Uterus (tissue), 4 donors: ENCODE measurements at places on chromosomes 6 and 20.

DNA sequence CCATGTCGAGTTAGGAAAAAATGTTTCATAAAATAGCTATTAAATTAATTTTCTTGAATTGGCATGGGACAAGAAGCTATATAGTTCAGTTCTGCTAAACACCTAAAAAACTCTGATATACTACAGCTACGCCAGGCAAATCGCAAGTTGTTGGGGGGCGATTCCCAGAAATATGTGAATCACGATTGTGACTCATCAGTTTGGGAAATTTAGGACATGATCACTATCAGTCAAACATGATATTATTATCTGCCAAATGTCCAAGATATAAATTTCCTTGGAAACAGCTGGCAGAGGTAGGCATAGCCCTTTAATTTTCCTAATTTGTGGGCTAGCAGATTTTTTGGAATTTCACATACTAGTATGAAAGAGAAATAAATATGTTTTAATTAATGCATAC lies 123.6 kb downstream of the ATXN1 start:
- DNase-seq: no peak

GRCh38 chr6:26561533-26562466 lies 23.6 kb downstream of the HMGN4 start:
- DNase-seq: no peak

GRCh38 chr20:6530779-6531315 lies 236.6 kb upstream of the BMP2 start:
- DNase-seq: no peak

DNA sequence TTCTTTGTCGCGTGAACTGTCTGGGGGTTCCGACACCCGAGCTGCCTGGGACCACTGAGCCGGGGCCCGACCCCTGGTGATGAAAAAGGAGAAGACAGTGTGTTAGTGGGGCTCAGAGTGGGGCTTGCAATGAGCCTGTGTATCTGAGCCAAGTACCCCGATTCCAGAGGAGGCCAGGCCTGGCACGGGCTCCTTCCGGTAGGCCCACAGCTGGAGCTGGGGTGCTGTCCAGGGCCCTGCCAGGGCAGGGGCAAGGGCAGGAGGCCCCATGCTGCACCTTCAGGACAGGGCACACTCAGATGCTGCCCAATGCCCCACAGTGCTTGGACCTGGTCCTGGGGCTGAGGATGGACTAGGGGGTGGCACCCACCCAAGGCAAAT lies 89.4 kb downstream of the TAF4 start:
- DNase-seq: no peak

DNA sequence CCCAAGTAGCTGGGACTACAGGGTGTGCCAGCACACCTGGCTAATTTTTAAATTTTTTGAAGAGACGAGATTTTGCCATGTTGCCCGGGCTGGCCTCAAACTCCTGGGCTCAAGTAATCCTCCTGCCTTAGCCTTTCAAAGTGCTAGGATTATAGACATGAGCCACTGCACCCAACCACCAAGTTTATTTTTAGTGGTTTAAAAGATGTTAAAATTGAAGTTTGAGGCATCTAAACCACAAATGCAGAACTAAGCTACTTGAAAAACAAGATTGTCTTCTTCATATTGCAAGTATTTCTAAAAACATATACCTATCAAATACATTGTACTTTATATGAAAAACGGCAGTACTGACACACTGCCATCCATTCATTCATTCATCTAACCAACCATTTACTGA lies 31.6 kb downstream of the WASF1 start:
- no peak for DNase-seq

DNA sequence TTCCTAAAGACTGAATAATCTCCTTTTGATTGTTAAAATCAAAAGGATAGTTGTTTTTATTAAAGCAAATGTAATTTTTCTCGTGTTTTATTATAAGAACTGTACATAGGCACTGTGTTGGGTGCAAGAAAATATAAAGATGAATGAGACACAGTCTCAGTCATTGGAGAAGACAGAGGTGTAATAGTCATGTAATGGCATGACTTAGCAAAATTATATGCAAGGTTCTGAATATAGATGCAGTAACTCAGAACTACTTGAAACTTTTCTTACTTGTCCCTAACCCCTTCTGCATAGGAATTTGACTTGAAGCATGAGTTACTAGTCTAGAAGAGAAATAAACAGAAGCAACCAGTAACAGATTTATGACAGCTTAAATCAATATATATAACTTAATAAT lies 14.9 kb downstream of the WTAP start:
- no peak for DNase-seq

DNA sequence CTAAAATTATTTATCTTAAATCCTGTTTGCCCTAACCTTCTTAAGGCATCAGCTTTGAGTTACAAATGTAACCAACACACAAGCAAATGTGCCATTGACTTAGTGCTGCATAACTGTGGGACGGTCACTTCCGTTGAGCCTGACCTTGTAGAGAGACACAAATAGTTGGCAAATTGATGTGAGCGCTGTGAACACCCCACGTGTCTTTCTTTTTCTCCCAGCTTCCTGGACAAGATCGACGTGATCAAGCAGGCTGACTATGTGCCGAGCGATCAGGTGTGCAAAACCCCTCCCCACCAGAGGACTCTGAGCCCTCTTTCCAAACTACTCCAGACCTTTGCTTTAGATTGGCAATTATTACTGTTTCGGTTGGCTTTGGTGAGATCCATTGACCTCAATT lies 56.4 kb downstream of the GNAS start:
- no peak for DNase-seq

- no peak for DNase-seq
Observed at GRCh38 chr6:100246206-100246605, 218.5 kb downstream of the SIM1 start.

DNA sequence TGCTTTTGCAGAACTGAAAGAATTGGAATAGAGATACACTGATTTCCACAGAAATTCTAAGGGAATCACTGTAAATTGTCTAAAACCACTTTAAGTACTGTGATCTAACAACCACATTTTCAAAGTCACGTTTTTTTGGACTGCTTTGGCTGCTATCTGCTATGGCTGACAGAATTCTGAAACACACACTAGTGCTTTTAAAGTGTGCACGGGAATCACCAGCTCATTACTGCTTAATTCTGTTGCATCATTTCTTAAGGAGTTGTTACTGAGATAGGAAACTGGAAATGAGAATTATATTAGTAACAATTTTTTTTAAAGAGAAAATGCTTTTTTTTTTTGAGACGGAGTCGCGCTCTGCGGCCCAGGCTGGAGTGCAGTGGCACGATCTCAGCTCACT lies 716.5 kb upstream of the NRSN1 start:
- no peak for DNase-seq

- no peak for DNase-seq
Observed at GRCh38 chr6:52522655-52523054, 54.2 kb downstream of the TRAM2 start.

GRCh38 chr20:45098103-45098773 lies 2.7 kb downstream of the KCNS1 start:
- DNase-seq: no peak

DNA sequence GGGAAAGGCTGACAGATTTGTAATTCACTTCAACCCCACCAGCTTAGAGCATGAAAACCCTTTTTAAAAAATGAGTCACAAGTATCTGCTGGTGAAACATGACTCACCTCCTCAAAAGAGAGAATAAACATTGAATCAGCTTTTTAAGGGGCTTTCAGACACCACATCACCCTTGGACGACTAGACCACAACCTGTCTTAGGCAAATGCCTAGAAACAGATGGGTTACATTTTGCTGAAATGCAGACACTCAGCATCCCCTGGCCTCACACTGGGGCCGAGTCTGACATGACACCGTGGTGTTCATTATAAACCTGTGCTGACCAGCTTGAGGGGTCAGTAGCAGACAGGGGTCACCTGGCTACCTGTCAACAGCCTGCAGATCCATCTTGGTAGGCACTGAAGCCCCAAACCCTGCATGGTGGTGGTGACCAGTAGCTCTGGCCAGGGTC lies 175.3 kb upstream of the CST7 start:
- DNase-seq: no peak

DNA sequence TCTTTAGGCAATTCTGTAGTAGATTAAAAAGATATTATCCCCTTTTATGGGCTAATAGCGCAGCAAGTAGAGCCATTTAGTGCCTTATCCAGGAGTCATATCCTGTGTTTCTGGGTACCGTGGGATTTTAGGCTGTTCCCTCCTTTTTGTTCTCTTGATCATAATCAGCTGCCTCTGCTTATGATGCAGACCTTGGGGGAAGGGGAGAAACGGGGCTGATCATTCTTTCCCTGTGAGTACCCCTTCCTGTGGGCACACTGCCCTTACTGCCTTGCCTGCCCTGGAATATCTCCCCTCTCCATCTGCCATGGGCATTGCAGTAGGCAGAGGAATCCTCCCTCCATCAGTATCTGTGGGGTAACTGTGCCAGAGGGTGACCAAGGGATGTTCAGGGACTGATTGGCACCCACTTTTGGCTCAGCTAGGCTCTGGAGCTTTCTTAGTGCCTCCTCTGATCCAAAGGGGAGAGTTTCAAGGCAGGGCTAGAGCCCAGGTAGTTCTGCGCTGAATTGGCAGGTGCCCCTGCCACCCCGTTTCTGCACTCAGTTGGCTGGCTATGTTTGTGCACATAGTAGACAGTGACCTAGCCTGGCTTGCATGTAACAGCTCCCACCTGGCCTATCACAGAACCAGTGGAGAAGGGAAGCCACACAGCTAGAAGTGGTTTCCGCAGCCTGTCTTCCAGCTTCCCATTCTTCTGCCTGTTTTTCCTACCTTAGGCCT lies 103.3 kb downstream of the FIG4 start:
- no peak for DNase-seq

- DNase-seq: no peak
Observed at GRCh38 chr6:143810745-143811144, 32.4 kb upstream of the LTV1 start.

- no peak for DNase-seq
Observed at GRCh38 chr20:23119456-23120216, 33.5 kb upstream of the CD93 start.

GRCh38 chr6:12170351-12171092 lies 119.6 kb upstream of the EDN1 start:
- no peak for DNase-seq

DNA sequence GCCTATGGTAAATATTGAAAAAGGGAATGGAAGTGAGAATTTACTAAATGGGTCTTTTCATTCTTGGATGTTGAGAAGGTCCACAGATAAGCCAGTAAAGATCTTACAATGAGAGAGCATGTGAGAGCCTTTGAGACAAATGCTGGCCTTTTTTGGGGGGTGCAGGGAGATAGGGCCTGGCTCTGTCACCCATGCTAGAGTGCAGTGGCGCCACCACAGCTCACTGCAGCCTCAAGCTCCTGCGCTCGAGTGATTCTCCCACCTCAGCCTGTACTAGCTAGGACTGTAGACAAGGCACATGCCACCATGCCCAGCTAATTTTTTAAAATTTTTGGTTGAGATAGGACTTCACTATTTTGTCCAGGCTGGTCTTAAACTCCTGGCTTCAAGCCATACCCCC lies 63.2 kb upstream of the TMEM181 start:
- no peak for DNase-seq

- no peak for DNase-seq
Observed at GRCh38 chr6:142707255-142707654, 237.7 kb downstream of the HIVEP2 start.

- no peak for DNase-seq
Observed at GRCh38 chr6:159886270-159886669, 4.5 kb upstream of the MAS1 start.

DNA sequence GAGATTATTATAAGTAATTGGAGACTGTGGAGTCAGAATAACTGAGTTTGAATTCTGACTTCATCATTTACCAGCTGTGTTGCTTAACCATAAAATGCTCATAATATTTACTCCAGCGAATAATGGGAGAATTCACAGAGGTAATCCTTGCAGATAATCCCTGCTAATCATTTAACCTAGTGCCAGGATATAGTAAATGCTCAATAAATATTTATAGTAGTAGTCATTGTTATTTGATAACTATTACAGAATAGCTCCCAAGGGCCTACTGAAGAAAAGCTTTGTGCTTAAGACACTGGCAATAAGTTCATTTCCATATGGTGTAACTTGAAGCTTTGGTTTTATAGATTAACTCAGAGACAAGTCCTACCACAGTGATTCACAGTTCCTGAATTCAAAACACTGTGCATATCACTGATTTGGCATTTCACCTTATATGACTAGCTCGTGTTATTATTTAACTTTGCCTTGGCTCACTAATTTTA lies 208.8 kb upstream of the PLCB4 start:
- DNase-seq: no peak

DNA sequence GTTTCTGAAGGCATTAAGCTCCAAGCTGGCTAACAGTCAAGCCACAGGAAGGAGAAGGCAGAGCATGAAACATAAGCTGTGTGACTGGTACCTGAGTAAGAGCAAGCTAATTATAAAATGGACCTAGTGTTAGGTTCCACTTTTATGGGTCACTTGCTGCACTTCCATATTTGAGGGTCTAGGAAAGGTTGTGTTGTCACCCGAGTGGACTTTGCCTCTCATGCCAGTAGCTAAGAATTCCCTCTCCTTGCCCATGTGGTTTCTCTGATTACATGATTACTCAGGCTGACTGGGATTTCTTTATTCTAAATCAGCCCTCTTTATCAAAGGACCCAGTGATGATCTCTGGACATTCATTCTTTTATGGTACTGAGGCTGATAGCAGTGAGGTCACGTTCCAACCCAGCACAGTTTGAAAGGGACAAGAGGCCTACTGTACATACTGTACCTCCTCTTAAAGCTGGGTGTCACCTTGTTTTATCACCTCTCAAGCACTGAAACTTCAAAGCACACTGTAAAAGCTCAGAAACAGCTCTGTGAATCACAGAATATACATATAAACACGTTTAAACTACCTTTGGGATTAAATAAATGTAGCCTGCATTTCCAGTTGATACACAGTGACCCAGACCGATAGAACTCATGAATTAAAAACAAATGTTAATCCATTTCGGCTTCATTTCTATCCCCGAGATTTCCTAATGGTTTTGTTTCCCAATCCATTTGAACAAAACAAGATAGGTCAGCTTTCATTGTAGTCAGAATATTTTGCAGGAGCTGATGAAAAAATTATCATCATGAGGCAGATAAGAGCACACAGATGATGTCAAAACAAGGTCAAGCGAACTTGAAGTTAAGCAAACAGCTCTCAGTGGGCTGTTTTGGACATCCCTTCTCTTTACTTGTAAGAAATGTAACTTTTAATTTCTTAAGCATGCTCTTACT lies 96.5 kb downstream of the ALDH8A1 start:
- DNase-seq: peak; percentile 19

- no peak for DNase-seq
Observed at GRCh38 chr6:19369785-19370184, 467.4 kb upstream of the ID4 start.

GRCh38 chr6:45049188-45049843 lies 278.8 kb upstream of the RUNX2 start:
- no peak for DNase-seq

GRCh38 chr6:156033598-156033997 lies 578.0 kb upstream of the NOX3 start:
- no peak for DNase-seq
